PC-3 (cell line): ENCODE measurements at places on chromosomes 5 and 9.

GRCh38 chr5:155451106-155451505 lies 437.6 kb downstream of the KIF4B start:
- no peak for DNase-seq

- DNase-seq = no peak
Measured at GRCh38 chr9:80134487-80134886, 562.7 kb downstream of the TLE4 start.

- DNase-seq = no peak
Measured at GRCh38 chr9:133927041-133927440, 65.1 kb downstream of the VAV2 start.

DNA sequence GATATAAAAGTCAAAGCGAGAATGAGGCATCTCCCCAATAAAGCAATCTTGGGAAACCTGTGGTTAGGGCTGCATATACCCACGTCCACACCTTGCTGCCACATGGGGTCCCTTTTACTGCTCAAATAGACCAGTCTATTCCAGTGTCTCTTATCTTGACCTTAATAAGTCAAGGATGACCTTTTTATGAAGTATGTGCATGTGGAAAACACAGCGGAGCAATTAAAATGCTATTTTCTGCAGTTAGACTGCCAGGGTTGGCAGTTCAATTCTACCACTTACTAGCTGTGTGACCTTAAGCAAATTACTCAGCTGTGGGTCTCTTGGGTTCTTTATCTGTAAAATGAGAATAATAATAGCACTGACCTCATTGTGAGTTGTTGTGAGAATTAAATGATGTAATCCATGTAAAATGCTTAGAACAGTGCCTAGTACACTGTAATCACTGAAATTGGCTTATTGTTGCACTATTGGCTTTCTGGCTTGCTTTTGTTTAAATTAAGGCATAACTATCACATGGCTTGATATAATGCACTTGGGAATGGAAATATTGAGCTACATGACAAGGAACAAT lies 67.8 kb upstream of the HSPB3 start:
- DNase-seq = no peak

DNA sequence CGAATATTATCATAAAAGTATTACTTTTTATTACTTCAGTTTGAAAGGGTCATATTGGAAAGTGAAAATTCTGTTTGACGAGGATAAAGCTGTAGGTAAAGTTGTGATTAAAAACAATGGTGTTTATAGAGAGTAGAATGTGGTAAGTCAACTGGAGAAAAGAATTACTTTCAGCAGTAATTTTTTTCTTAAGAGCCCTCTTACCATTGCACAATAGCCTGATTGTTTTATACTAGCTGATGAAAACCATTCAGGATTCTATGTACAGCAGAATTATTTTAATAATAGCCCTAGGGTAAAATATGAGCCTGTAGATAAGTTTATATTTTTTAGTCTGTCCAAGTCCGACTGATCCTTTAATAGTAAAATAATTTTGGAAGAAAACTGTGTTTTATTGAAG lies 16.6 kb downstream of the CDC42SE2 start:
- no peak for DNase-seq

GRCh38 chr9:135479469-135480052 lies at the start of gene PPP1R26:
TSS of gene PPP1R26 (plus strand) at chr9:135479782. CDS start at chr9:135484511, 4,729 bp downstream.
- DNase-seq = peak; percentile 35

GRCh38 chr9:72477930-72478518 lies 43.4 kb upstream of the TMC1 start:
- DNase-seq = peak; percentile 86

DNA sequence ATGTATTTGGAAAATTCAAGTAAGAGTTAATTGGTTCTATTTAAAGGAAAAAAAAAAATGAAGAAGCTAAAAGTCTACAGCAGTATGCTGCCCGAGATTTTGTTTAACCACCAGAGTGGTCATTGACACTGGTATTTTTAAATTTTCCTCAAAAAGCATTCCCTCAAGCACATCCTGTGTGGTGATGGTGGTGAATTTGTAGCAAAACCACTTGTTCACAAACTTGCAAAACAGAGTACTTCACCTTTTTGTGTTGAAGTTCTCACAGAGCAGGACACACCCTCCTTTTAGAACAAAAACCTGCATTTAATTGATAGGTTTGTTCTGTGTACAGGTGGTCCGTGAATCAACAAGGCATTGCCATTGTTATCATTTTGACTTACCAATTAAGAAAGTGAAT lies 374.2 kb downstream of the EFNA5 start:
- DNase-seq = no peak

GRCh38 chr5:87751824-87752223 lies 339.1 kb upstream of the CCNH start:
- no peak for DNase-seq

- peak; percentile 66 for DNase-seq
Measured at GRCh38 chr9:6757132-6757455, 679 bp upstream of the KDM4C start.

GRCh38 chr5:43156388-43156787 lies 35.6 kb upstream of the NIM1K start:
- DNase-seq = no peak

GRCh38 chr9:126989847-126990842 lies 75.6 kb downstream of the RALGPS1 start:
- DNase-seq = no peak

DNA sequence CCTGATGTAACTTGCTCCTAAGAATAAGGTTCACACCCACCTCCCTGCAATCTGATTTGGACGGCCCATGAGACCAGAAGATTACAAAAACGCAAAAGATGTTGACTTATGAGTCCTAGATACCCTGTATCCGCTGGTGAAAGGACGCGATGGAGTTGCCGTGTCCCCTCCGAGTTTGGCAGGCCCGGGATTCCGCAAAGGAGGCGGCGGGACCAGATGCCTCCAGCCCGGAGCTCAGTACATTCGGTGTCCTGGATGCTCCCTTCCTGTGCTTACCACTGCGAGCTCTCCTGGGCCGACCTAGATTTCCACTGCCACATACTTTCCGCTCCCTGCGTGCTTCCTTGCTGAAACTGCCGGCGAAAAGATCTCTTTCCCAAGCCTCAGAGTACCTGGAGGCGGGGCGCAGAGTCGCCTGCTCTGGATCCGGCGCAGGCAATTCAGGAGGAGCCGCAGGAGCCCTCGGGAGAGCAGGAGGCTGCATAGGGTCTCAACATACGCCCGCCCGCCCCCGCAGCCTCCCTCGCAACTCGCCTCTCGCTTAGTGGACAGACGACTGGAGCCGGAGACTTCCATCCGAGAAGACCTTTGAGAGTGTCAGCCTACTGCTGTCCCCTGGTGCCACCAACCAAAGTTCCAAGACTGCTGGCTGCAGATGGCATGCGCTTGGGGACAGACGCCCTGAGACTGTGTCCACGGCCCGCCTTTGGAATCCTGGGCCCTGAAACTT lies 39.8 kb downstream of the ANXA2R start:
- DNase-seq = no peak

- peak; percentile 77 for DNase-seq
Measured at GRCh38 chr5:86837610-86838009, 219.9 kb downstream of the COX7C start.

- DNase-seq = no peak
Measured at GRCh38 chr9:109258481-109259302, 62.2 kb downstream of the EPB41L4B start.

- no peak for DNase-seq
Measured at GRCh38 chr9:120882935-120883607, 6.1 kb upstream of the PHF19 start.

DNA sequence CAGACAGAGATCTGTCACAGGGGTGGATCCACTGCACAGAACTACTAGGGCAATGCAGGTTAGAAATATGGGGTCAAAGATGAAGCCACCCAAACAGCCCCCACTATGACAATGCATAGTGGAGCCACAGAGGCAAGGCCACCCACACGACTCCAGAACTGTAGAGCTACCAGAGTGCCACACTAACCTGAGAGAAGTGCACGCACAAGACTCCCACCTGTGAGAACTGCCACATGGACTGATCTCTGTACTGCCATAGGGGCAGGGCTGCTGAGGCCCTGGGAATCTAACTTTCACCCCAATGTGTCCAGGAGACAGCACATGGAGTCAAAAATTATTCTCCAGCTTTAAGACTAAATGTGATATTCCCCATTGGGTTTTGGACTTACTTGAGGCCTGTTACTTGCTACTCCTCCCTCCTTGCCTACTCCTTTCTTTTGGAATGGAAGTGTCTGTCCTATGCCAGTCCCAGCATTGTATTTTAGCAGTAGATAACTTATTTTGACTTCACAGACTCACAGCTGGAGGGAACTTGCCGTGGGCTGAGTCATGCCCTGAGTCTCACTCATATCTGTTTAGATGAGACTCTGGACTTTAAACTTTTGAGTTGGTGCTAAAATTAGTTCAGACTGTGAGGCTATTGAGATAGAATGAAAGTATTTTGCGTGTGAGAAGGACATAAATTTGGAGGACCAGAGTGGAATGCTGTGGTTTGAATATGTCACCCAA lies 853.3 kb downstream of the MAT2B start:
- DNase-seq = no peak

GRCh38 chr5:115126303-115126702 lies 43.4 kb downstream of the TRIM36 start:
- no peak for DNase-seq

DNA sequence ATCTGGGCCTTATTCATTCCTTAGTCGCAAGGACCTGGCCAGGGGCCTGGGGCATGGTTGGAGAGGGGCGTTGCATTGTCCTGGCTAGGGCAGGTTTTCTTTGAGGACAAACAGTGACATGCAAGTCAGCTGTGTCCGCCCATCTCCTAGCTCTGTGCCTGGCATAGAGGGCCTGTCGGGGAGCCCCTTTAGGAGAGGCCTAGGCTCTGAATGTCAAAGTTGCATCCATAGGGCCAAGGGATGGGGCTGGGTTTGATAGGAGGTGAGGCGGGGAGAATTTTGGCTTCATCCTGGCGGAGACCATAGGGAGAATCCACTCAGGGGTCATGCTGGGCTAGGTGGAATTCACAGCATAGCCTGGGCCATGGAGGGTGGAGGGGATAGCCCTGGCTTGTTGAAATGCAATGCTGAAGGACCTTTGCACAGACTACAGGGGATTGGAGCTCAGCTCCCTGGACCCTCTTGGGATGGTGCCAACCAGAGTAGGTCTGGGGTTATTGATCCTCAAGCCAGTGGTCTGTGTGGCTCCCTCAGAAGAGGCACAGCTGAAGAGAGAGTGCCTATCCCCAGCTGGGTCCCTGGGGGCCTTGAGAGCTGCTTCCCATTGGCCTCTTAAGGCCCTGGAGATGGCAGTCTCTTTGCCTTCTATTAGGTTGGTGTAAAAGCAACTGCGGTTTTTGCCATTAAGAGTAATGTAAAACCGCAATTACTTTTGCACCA lies 104.0 kb downstream of the RGS3 start:
- no peak for DNase-seq

DNA sequence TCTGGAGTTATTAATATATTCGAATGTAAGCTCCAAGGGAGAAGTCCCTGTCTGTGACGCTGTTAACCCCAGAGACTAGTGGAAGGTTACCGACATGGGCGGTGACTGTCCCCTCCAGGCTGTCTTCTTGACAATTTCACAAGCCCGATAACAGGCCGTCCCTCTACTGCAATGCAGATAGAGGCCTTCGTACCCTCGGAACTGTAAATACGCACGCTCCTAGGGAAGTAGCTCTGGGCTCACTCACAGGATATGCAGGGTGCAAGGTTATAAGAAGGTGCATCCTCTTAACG lies 680 bp upstream of the RFK start:
- DNase-seq = peak; percentile 30

DNA sequence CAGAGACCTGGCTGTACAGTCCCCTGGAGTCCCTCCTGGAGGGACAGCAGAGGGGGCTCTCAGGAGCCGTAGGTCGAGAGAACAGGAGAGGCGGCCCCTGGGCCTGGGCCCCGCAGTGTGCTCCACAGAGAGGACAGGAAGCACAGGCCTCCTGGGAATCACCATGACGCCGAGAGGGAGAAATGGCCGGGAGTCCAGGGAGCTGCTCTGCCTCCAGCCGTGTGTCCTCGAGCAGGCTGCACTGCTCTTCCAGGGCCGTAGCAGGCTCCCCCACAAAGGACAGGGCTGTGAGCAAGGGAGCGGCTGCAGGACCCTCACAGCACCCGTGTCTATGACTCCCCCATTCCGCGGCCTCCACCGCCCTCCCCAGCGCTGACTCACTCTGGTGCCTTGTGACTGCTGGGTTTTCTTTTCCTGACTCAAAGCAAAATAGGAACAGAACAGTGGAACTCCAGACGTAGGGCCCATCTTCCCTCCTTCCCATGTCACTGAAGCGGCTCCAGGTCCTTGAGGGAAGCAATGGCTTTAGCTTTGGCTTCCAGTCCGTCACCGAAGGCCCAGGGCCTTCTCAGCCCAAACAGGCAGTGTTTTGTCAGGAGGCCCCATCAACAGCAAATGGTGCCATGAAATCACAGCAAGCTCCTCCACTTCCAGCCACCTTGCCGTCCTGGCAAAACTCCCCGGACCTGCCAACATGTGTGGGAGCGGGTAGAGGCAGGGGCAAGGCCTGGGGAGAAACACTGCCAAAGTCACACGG lies 114.2 kb downstream of the LHFPL2 start:
- no peak for DNase-seq

DNA sequence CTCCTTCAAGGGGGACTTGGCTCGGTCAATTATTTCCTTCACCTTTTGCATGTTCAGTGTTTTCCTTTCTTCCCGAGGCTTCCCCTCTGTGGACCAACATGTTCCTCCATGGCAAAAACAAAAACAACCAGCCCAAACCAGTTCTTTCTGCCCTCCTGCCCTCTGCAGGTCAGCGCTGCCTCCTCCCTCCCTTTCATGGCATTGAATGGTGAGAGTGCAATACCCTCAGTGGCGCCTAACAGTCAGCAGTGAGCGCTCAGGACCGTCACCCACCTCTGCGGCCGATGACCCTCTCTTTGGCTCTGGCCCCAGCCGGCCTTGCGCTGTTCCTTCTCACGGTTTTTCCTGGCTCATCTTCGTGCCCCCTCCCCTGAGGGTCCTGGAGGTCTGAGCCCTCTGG lies 34.4 kb upstream of the GNE start:
- DNase-seq = no peak

- peak; percentile 23 for DNase-seq
Measured at GRCh38 chr9:127066851-127067136, 55.6 kb downstream of the ANGPTL2 start.

- DNase-seq = peak; percentile 24
Measured at GRCh38 chr9:69885931-69886330, 65.3 kb downstream of the CFAP95 start.

DNA sequence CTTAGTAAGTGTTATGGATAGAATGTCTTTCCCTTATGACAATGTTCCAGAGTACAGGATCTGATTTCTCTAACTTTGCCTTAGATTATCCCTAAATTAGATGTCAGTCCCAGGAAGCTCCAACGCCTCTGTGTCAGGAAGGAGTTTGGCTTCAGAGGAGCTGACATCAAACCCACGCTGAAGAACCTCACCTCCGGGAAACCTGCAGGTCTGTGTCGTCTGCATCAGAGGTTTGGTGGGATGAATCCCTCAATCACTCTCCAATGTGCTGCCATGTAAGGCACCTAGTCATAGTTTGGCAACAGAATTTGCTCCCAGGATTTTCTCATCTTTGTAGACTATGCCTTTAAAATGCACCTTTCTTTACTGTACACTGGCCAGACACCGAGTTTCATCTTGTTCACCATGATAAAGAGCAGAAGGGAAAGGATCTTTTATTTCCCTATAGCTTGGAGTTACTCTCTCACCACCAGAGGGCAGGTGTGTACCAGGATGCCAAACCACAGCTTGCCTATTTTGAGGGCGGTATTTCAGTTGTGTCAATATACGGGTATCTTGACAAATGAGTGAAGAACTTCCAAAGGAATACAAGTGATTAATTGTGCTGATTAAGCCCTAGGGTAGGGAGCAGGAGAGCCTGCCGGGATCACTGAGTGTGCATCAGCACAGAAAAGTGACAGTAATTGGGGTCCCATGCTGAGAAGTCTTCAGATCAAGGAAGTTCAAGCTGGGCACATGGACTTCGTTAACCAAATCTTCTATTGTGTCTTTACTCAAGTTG lies 23.4 kb downstream of the MINAR2 start:
- DNase-seq = peak; percentile 64
